Hematopoietic multipotent progenitor cell treated with erythropoietin and hydrocortisone succinate and interleukin-3 and kit ligand, for 17 days (in vitro differentiated cells): ENCODE measurements at places on chromosomes 3 and 15.

DNA sequence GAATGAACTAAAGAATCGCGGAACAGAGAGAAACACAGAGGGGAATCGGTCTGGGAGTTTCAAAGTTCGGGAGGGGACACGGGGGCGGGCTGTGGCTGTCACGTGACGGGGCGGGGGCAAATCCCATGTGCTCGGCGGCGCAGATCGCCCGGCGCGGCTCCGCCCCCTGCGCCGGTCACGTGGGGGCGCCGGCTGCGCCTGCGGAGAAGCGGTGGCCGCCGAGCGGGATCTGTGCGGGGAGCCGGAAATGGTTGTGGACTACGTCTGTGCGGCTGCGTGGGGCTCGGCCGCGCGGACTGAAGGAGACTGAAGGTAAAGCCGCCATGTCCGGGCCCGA is at the start of gene EIF4G1:
EIF4G1 (plus strand) TSS at position 244 of the 337 bp plus-strand sequence. CDS start 1,191 bp downstream, outside the sequence.
- peak; percentile 94 for DNase-seq

- peak; percentile 96 for DNase-seq
Observed at GRCh38 chr3:12810013-12810780, 13.7 kb downstream of the CAND2 start.

DNA sequence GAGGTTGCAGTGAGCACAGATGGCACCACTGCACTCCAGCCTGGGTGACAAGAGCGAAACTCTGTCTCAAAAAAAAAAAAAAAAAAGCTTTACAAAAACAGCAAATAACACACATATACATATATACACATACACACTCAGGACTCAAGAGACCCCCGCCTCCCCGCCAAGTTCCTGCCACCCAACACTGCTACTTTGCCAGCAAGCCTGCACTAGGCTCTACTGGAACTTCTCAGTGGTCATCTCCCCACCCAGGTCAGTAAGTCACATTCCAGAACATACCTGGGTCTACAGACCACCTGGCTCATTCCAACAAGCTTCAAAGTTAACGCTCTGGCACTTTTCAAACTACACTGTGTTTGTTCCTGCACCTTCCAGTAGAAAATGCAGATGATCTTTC is 62.3 kb downstream of the SENP2 start:
- DNase-seq = no peak

- DNase-seq = peak; percentile 29
Observed at GRCh38 chr3:16841904-16842271, 42.9 kb upstream of the PLCL2 start.

- no peak for DNase-seq
Observed at GRCh38 chr3:158766364-158766763, 34.1 kb upstream of the RARRES1 start.
